Memory B cell (primary cell): ENCODE measurements at places on chromosomes 12 and 14.

- no peak for DNase-seq
Observed at GRCh38 chr14:51546603-51547258, 105.0 kb upstream of the FRMD6 start.

- no peak for DNase-seq
Observed at GRCh38 chr14:103095210-103095778, 769 bp downstream of the EXOC3L4 start.

DNA sequence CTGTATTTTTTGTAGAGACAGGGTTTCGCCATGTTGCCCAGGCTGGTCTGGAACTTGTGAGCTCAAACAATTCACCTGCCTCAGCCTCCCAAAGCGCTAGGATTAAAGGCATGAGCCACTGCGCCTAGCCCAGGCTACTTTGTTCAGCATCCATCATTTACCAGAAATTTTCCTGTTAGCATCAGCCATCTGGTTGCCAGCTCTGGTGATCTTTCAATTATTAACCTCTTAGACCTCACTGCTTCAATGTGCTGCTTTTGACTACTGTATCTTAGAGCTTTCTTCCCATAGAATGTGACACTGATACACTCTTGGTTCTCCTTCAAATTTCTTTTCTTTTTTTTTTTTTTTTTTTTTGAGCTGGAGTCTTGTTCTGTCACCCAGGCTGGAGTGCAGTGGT lies 5.4 kb upstream of the AMHR2 start:
- DNase-seq: no peak

DNA sequence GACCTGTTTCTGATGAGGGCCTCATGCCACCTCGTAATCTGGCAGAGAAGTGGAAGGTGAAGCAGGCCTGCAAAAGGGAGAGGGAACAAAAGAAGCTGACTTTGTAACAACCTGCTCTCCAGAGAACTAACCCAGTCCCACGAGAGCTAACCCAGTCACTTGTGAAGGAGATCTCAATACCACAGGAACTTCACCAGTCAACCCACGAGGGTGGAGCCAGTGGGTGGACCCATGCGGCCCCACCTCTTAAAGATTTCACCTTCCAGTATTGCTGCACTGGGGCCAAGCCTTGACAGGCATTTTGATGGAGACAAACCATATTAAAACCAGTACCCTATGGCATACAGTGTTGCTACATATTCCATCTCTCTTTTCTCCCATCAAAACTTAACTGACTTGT lies 55.1 kb downstream of the SERPINA10 start:
- no peak for DNase-seq

GRCh38 chr12:99059824-99060511 lies 414.9 kb downstream of the APAF1 start:
- no peak for DNase-seq
